Fibroblast of skin of left quadriceps (primary cell): ENCODE measurements at places on chromosomes 3 and 15.

DNA sequence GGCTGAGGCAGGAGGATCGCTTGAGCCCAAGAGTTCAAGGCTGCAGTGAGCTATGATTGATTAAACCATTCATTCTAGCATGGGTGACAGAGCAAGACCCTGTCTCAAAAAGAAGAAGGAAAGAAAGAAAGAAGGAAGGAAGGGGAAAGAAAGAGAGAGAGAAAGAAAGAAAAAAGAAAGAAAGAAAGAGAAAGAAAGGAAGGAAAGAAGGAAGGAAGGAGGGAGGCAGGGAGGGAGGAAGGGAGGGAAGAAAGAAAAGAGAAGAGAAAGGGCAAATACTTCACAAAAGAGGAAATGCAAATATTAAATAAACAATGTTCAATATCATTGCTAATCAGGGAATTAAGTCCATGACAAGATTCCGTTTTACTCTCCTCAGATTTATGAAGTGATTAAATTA lies 4.0 kb upstream of the KIF7 start:
- no peak for DNase-seq

- DNase-seq: no peak
Measured at GRCh38 chr3:50211930-50212329, 6.9 kb downstream of the SLC38A3 start.

DNA sequence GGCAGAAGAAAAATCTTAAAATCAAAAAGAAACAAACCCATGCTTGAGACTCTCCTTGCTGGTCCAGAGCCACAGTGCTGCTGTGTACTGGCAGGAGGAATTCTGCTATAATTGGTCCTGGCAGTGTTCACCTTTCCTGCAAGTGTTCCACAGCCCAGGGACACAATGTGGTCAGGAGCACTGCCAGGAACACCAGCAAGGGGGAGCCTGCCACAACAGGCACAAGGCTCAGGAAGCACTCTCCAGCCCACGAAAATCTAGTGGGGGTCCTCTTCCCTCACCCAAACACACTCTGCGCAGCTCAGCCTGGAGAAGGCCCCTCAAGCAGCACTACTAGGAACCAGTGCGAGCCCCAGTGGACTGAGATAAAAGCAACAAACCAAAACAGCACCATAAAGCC lies 92.9 kb downstream of the UBE3A start:
- DNase-seq: no peak

- no peak for DNase-seq
Measured at GRCh38 chr3:174276826-174277225, 582.3 kb upstream of the NAALADL2 start.

DNA sequence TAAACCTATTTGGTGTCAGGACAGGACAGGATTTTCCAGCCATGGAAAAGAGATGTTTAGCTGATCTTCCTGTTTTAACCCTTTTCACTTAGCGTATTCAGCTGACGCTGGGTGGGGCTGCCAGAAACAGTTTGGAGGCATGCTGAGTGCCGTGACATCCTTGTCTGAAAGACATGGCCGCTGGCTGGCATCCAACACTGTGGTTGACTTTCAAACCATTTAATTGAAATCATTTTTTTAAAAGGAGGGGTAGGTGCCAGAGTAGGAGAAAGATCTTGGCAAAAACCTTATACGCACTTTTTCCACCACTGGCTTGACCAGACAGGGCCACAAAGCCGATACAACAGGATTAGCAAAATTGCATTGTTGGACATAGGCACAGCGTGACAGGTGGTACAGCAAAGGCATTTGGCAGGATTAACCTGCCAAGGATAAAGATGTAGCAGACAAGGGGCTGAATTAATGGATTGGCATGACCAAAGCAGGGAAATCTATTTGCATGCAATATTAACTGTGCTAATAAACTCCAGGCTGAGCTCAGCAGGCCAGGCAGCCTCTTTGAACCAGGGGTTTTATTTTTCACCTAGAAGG lies 131.8 kb upstream of the TOPAZ1 start:
- no peak for DNase-seq

DNA sequence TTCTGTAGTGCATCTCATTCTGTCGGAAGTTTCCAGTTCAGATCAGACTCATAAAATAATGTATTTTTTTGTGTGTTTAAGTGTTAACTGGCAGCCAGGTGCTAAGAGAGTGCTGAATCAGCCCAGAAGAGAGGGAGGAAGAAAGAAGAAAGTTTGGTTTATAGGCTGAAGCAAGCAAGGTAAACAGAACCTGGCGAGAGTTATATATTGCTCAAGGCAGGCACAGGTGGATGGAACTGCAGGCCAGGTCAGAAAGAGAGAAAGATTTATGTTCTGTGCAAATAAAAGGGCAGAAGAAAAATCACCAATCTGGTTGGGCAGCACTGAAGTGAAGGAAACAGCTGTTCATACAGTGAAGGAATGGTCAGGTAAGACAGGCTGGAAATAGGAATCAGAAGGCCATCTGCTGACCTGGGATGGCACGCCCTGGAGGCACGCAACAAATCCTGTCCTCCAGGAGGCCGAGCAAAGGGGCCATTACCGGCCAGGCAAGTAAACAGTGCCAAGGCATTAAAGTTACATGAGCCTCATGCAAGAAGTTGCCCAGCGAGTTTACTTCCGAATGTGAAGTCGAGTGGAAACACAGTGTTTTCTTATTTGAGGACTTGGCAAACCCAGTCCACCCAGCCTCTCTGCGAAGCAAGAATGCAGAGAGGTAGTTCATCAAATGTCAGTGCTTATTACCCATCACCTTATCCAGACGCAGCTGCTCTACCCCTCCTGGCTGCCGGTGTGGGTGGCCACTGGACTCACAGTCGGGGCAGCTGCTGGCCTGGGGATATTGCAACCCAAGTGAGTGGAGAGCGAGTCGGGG lies 309.8 kb downstream of the VPS13C start:
- no peak for DNase-seq

- DNase-seq: peak; percentile 29
Measured at GRCh38 chr15:80606511-80607071, 88.5 kb upstream of the ABHD17C start.
